ENCODE measurements at places on chromosomes 5 and 9. TPM values are rescaled to one million over a fixed set of nuclear protein-coding genes. Genes with fewer than 3 reads are reported as not detected.

Gene LRRC19
- total RNA-seq = not detected

Gene CCDC192
- not detected for total RNA-seq

Gene PCDHGB7
- total RNA-seq = 6.9 TPM

Gene ADGRD2
- not detected for total RNA-seq

Gene MLANA
- not detected for total RNA-seq

Gene COQ4
- total RNA-seq = 17.2 TPM

Gene GHR
- 3.8 TPM for total RNA-seq

Gene USP20
- 11.8 TPM for total RNA-seq

Gene IFNA13
- total RNA-seq = not detected

Gene SLC36A3
- total RNA-seq = not detected

Gene CRHBP
- total RNA-seq = 2.1 TPM

Gene PCDHA5
- 0.09 TPM for total RNA-seq

Gene TOMM5
- 136 TPM for total RNA-seq

Gene UTP15
- total RNA-seq = 14.5 TPM

Gene SMIM33
- total RNA-seq = not detected

Gene CRB2
- under 0.01 TPM for total RNA-seq

Gene IL5
- total RNA-seq = not detected

Gene GFM2
- 36.0 TPM for total RNA-seq

Gene ZDHHC11B
- 0.09 TPM for total RNA-seq

Gene CDC25C
- 1.1 TPM for total RNA-seq

Gene IL12B
- not detected for total RNA-seq

Gene MTX3
- total RNA-seq = 10.8 TPM

Gene SLC28A3
- 0.09 TPM for total RNA-seq

Gene LCN2
- total RNA-seq = not detected

Gene GRM6
- not detected for total RNA-seq

Gene TAF11L10
- total RNA-seq = not detected

Gene AGGF1
- 32.0 TPM for total RNA-seq

Gene EMB
- 2.1 TPM for total RNA-seq

Gene SLC6A7
- not detected for total RNA-seq

Gene CAVIN4
- 1.1 TPM for total RNA-seq

Gene NUTM2G
- not detected for total RNA-seq

Gene TAF11L2
- total RNA-seq = not detected

Gene IL33
- total RNA-seq = 202 TPM

Gene NRARP
- 0.09 TPM for total RNA-seq

Gene DNM1
- 9.6 TPM for total RNA-seq

Gene MZB1
- total RNA-seq = 0.14 TPM

Gene PRUNE2
- 9.2 TPM for total RNA-seq

Gene SLCO6A1
- not detected for total RNA-seq

Gene SPATA31A3
- total RNA-seq = not detected

Gene TMEM174
- total RNA-seq = not detected

Gene PFN3
- not detected for total RNA-seq

Gene C9orf153
- total RNA-seq = 0.18 TPM

Gene POU5F2
- 0.55 TPM for total RNA-seq

Gene PPP3R2
- not detected for total RNA-seq

Gene ZDHHC11
- total RNA-seq = 1.00 TPM

Gene KIF12
- total RNA-seq = not detected

Gene FGF18
- total RNA-seq = not detected

Gene INSYN2B
- 3.1 TPM for total RNA-seq

Gene SLC4A9
- total RNA-seq = not detected

Gene SHISAL2B
- not detected for total RNA-seq

Gene DMRT1
- not detected for total RNA-seq

Gene NACC2
- total RNA-seq = 24.2 TPM

Gene PCDHB16
- 0.18 TPM for total RNA-seq

Gene COL15A1
- 164 TPM for total RNA-seq

Gene DAB2
- total RNA-seq = 161 TPM

All from smooth muscle cell of bladder (primary cell).